Glomerular endothelial cell (primary cell): ENCODE measurements at places on chromosomes 12 and 14. TPM values are rescaled to one million over a fixed set of nuclear protein-coding genes. Genes with fewer than 3 reads are reported as not detected.

DNA sequence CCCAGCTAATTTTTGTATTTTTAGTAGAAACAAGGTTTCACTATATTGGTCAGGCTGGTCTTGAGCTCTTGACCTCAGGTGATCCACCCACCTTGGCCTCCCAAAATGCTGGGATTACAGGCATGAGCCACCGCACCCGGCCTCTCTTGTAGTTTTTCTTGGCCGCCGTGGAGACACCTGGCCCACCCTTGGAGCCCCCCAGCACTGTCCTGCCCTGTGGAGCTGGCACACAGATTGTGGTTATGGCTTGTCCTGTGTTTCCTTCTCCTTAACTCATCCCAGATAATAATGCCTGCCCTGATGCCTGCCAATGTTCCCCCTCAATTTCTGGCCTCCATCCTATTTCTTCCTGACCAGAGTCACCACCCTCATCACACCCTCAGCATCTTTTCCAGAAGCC lies 57.9 kb downstream of the CHGA start:
- no peak for DNase-seq

- no peak for DNase-seq
Measured at GRCh38 chr14:33369972-33370371, 431.3 kb downstream of the NPAS3 start.

- DNase-seq = no peak
Measured at GRCh38 chr12:32125455-32126084, 18.9 kb downstream of the BICD1 start.

- no peak for DNase-seq
Measured at GRCh38 chr12:16828891-16829290, 222.9 kb upstream of the LMO3 start.

DNA sequence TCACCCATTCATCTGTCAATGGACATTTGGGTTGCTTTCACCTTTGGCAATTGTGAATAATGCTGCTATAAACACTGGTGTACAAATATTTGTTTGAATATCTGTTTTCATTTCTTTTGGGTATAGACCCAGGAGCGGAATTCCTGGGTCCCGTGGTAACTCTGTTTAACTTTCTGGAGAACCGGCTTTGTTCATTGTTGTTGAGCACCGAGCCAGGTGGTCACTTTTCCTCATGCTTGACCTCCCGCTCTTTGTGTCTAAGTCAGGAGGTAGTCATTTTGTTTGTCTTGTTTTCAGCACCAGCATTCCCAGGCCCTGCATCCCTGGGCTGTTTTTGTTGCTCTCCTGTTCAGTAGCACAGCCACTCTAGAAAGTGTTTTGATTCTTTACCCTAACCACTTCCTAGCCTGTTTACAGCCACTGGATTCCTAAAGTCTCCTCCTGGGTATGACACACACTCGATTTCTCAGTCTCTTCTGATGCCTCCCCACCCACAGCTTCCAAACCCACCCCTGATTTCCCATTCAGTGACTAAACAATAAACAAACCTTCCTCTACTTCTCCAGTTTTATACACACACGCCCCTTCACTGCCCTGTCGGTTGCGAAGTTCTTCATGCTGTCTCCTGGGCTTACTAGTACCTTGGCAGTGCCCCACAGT lies 37.9 kb downstream of the B4GALNT3 start:
- DNase-seq = no peak

GRCh38 chr14:65193916-65194590 lies 91.7 kb upstream of the MAX start:
- no peak for DNase-seq

DNA sequence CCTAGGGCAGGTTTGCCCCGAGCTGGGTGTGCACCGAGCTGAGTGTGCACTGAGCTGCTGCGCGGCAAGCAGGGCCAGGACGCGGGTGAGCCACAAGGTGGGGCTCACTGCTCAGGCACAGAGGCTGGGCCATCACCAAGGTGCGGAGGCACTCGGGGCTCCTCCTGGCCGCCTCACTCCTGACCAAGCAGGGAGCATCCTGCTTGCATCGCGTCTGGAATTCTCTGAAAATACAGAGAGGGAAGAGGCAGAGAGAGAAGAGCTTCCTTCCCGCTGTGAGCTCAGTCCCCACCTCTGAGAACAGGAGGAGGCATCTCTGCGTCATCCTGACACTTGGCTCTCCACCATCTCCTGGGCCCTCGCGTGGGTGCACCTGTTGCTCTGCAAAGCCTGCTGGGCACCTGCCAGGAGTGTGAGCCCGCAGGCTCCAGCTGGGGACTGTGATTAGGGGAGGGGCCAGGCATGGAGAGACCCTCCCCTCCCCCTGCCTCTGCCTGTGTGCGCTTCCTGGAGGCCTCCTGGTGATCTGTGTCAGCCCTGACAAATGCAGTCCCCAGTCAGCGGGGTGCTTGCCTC lies 116.3 kb downstream of the GLT1D1 start:
- DNase-seq = no peak

DNA sequence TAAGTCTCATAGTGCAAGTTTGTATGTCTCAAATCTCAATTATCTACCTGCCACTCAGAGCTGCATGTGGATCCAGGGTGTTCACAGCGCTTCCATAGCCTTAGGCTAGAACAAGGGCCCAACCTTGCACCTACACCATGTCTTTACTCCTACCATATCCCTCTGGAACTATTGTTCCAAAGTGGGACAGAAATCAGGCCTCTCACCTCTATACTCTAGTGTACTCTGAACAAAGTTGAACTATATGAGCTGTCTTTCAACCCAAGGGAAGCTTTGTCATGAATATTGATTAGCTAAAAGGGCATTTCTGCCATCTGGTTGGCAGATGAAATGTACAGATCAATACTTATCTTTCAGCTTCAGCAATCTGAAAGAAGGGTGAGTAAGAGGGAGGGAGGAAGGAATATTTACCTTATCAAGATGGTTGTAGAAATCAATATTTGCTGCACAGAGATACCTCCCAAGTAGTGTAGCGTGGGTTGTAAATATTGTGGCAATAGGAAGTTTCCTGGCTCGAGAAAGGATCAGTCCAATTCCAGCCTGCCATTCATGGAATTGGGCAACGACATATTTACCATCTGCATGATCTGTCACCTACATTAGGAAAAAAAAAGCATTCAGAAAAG lies 30.8 kb downstream of the GYS2 start:
- no peak for DNase-seq

- no peak for DNase-seq
Measured at GRCh38 chr12:100927826-100928225, 133.2 kb downstream of the ANO4 start.

DNA sequence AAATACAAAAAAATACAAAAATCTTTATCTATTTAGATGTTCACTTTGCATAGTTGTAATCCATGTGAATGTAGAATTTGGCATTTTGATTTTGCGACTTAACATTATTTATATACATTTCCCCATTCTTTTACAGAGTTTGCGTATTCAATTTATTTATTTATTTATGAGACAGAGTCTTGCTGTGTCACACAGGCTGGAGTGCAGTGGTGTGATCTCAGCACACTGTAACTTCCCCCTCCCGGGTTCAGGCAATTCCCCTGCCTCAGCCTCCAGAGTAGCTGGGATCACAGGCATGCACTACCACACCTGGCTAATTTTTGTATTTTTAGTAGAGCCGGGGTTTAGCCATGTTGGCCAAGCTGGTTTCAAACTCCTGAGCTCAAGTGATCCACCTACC lies 25.3 kb upstream of the STRN3 start:
- no peak for DNase-seq

GRCh38 chr14:102363182-102363943 lies 622 bp downstream of the TECPR2 start:
- no peak for DNase-seq

DNA sequence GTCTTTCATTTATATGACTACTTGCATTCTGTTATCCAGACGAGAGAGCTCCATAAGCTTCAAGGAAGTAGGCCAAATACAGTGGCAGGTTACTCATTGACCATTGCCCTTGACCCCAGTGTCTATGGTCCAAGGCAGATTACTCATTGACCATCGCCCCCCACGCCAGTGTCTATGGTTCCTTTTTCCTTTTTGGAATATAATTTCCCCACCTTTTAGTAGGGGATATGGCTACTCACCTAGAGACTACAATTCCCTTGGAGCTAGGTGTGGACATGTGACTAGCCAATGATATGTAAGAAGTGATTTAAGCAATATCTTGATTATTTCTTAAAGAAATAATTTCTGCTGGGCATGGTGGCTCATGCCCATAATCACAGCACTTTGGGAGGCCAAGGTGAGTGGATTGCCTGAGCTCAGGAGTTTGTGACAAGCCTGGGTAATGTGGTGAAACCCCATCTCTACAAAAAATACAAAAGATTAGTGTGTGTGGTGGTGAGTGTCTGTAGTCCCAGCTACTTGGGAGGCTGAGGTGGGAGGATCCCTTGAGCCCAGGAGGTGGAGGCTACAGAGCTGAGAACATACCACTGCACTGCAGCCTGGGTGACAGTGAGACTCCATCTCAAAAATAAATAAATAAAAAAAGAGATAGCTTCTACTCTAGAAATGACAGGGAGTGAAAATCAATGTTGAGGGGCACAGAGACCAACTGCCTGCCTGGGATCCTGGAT lies 32.6 kb downstream of the SIX4 start:
- no peak for DNase-seq

DNA sequence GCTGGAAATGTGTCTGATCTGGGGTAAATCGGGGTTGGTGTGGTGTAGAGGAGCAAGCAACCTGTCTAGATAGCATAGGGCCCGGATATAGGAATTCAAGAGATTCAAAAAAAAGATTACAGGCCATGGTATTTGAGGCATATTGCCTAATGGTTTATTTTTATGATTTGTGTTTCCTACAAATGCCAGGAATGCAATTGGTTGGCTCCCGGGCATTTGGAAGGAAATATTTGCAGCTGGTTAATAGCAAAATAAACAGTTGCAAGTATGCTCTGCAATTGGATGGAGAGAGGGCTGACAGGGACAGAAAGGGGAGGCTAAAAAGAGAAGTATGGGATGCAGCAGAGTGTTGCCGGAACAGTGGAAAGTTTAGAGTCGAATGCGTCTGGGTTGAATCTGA lies 315.6 kb upstream of the ATP2B1 start:
- DNase-seq = no peak

DNA sequence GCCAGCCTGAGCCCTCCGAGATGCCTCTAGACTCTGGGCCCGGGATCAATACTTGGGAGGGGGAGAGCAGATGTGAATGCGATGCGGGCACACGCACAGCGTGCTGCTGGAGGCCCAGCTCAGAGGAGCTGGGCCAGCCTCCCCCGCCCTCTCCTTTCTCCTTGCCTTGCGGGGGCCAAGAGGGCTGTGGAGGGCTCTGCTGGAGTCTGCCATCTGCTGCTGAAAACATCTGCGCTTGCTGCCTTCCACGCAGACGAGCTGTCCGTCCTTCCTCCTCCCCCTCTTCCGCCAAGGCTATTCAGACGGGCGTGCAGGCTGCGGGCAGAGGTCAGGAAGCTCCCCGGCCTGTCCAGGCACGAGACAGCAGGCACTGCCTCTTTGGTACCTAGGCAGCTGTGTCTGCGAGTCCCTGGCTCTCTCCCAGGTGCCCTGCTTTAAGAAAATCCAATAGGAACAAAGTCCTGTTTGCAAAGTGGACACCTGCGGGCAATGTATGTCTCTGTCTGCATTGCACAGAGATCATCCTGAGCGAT lies 75.2 kb downstream of the SPRING1 start:
- no peak for DNase-seq

GRCh38 chr12:27970401-27971120 lies 2.0 kb downstream of the PTHLH start:
- no peak for DNase-seq

DNA sequence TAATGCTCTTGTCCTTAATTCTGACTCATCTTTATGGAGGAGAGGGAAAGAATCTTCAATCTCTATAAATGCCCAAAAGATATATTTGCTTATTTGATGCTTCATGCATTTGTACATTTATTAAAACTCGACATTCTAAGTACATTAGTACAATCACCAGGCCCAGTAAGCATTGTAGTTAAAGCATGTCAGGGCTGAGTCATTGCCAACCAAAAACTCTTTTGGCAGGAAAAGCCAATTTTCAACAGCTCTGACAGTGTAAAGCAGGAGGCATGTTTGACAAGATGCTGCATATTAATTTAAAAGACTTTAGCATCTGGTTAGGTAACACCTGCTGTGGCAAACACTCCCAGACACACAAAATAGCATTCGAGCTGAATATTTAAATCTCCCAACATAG lies 290.9 kb downstream of the PPFIA2 start:
- no peak for DNase-seq

DNA sequence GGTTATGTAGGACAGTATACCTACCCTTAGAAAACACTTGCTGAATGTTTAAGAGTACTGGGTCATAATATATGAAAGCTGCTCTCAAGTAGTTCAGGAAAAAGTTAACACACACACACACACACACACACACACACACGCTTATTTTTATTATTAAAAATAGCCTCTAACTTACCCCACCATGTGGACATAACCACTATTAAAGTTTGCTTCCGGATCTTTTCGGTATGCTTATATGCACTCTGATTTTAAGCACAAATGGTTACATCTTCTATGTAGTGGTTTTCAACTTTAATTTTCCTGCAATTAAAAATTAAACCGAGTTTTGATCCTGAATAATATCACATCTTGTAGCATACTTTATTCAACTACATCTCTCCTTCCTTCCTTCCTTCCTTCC lies 84.9 kb upstream of the TRAF3 start:
- DNase-seq = no peak

DNA sequence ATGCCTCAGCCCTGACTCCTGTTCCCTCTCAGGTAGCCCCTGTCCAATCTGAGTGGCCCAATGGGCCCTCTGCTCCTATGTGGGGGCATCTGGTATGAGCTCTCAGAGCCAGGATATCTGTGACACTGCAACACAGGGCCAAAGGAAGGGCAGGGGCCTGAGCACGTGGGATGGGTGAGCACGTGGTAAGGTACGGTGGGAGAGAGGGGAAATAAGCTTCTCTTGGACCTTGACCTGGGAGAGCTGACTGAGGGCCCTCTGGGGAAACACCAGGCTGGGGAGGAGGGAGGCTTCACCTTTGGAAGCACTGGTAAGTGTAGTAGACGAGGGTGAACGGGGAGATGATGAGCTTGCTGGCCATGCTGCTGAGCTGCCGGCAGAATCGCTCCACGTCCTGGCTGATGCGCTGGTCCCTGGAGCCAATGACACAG lies 6.7 kb downstream of the ABCD4 start:
- DNase-seq = no peak

GRCh38 chr14:28298156-28298555 lies 468.4 kb upstream of the FOXG1 start:
- no peak for DNase-seq

GRCh38 chr12:111185206-111185888 lies 183.5 kb downstream of the PHETA1 start:
- no peak for DNase-seq

DNA sequence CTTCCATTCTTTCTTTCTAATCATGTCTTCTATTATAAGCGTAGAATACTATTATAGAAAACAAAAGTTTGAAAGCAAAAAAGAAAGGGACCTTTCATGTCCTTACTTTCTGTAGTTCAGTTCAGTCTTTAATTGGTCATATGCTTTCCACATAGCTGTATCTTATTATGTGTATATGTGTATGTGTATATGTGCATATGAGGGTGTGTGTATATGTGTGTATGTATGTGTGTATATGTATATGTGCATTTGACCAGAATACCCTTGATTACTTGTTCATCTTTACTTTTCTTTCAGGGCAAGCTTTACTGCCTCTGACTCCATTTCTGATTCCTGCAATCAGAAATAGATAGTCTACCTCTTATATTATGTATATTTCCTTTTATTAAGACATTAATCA lies 88.6 kb downstream of the FBXO33 start:
- DNase-seq = no peak

- DNase-seq = no peak
Measured at GRCh38 chr14:105171004-105171673, 2.6 kb upstream of the JAG2 start.

The RPS6KL1 gene
- total RNA-seq = 18.6 and 25.7 TPM in 2 replicates

The FGF6 gene
- not detected in 2 replicates for total RNA-seq

The POTEM gene
- total RNA-seq = not detected in 2 replicates

The MYF6 gene
- not detected in 2 replicates for total RNA-seq

The IFNG-AS1 gene
- not detected in 2 replicates for total RNA-seq

The KDM2B gene
- total RNA-seq = 18.4 and 29.2 TPM in 2 replicates
